Esophagus muscularis mucosa (tissue), 4 donors: ENCODE measurements at places on chromosomes 1 and 21. TPM values are rescaled to one million over a fixed set of nuclear protein-coding genes. Genes with fewer than 3 reads are reported as not detected.

- no peak for DNase-seq
These were observed 84.4 kb upstream of the JAK1 start for GRCh38 chr1:65050735-65051134.

DNA sequence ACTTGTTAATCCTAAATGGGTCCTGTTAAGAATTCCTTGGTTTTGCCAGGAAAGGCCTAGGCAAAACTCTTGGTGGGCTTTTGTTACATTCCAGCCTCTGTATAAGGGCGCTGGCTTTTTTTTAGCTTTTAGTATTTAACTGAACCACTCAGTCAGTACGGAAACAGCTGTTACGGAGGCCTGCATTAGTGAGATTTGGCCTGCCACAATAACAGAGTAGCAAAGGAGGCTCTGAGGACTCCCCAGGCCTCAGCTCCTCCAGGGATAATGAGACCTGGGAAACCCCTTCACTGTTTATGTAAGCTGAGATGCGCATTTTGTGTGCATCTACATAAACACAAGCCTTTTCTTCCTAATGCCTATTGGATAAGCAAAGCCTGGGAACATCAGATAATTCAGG lies 210.2 kb downstream of the APP start:
- no peak for DNase-seq

The TSPEAR gene
- not detected for total RNA-seq

DNA sequence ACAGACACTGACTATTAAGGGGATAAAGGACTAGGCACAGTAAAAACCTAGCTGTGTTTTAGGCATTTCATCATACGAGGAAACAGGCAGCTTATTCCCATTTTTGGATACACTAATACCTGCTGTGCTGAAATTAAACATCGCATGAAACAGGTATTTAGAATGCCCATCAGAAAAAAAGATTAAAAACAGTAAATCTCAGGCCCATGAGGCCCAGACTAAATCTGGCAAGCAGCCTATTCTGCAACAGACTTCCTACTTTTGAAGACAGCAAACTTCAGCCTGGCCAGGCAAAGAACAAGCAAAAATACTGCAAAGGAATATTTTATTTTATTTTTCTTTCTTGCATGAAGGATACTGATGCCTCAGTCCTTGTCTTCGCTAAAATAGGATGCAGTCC lies 240.2 kb downstream of the LMO4 start:
- no peak for DNase-seq
